ENCODE measurements at places on chromosomes 1 and 21.
A peak's percentile ranks its signal among the peaks of the same experiment; 100 is the strongest.

DNA sequence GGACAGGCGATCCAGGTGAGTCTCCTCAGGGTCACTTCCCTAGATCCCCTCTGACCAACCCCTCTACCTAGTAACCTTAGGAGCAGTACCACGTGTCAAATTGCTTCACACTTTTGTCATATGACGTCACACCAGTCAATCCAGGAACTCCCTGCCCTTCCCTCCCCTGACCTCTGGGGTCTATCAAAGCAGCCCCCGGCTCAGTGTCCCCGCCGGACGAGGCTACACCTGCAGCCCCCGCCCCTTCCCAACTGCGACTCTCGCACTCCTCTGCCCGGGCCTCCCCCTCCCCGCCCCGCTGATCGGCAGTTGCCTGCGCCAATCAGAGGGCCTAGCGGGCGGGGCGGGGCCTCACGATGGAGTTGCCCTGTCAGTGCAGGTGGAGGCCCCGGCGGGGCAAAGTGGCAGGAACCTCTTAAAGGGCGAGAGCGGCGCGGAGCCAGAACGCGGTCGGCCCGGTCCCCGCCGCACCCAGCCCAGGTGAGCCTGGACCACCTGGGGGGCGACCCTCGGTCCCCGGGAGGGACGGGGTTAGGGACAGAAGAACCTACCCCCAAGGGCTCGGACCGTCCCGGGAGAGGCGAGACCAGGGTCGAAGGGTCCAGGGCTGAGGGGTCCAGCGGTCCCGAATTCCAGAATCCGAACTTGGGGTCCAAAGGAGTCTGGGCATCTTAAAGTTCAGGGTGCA is 27.5 kb upstream of the EPB41 start:
- peak; percentile 93 for DNase-seq

GRCh38 chr1:18927082-18927653 is 24.8 kb upstream of the ALDH4A1 start:
- no peak for DNase-seq

GRCh38 chr21:28063241-28064216 is 929.1 kb downstream of the LTN1 start:
- DNase-seq = no peak

GRCh38 chr21:24823247-24823646 is 784.0 kb downstream of the MRPL39 start:
- no peak for DNase-seq

- DNase-seq = peak; percentile 38
Measured at GRCh38 chr1:45545019-45545493, 5.6 kb upstream of the AKR1A1 start.

Data from activated CD4-positive, alpha-beta T cell treated with anti-CD3 and anti-CD28 coated beads for 48 hours (primary cell).